Renal pelvis (tissue), 12 donors: ENCODE measurements at places on chromosomes 4 and X. TPM values are rescaled to one million over a fixed set of nuclear protein-coding genes. Genes with fewer than 3 reads are reported as not detected.

The CFI gene
- polyA plus RNA-seq: 75.2 TPM

The CLNK gene
- polyA plus RNA-seq: 1.4 TPM

The NWD2 gene
- 0.20 TPM for polyA plus RNA-seq

The SRPX2 gene
- polyA plus RNA-seq: 11.8 TPM

The FGF16 gene
- not detected for polyA plus RNA-seq

- DNase-seq: no peak
These were observed 293.3 kb downstream of the ADGRL3 start for GRCh38 chr4:61493470-61493869.

- DNase-seq: no peak
These were observed 278.3 kb downstream of the INPP4B start for GRCh38 chr4:142567620-142568451.

DNA sequence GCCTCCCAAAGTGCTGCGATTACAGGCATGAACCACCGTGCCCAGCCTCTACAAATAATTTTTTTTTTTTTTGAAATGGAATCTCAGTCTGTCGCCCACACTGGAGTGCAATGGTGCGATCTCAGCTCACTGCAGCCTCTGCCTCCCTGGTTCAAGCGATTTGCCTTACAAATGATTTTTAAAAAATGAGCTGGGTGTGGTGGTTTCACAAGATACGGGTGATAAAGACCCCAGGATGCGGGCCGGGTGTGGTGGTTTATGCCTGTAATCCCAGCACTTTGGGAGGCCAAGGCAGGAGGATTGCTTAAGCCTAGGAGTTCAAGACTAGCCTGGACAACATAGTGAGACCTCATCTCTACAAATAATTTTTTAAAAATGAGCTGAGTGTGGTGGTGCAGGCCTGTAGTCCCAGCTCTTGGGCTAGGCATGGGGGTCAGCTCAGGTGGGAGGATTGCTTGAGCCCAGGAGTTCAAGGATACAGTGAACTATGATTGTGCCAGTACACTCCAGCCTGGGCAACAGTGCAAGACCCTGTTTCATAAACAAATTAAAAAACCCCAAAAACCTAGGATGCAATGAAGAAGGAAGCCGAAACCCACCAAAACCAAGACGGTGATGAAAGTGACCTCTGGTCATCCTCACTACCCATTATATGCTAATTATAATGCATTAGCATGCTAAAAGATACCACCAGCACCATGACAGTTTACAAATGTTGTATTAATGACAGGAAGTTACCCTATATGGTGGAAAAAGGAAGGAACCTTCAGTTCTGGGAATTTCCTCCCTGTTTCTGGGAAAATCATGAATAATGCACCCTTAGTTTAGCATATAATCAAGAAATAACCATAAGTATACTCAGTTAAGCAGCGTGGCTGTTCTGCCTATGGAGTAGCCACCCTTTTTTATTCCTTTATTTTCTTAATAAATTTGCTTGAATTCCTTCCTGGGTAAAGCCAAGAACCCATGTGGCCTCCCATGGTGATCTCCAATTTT is 27.7 kb downstream of the PDGFRA start:
- no peak for DNase-seq

GRCh38 chrX:119729408-119730201 is 28.8 kb upstream of the SOWAHD start:
- DNase-seq: no peak

DNA sequence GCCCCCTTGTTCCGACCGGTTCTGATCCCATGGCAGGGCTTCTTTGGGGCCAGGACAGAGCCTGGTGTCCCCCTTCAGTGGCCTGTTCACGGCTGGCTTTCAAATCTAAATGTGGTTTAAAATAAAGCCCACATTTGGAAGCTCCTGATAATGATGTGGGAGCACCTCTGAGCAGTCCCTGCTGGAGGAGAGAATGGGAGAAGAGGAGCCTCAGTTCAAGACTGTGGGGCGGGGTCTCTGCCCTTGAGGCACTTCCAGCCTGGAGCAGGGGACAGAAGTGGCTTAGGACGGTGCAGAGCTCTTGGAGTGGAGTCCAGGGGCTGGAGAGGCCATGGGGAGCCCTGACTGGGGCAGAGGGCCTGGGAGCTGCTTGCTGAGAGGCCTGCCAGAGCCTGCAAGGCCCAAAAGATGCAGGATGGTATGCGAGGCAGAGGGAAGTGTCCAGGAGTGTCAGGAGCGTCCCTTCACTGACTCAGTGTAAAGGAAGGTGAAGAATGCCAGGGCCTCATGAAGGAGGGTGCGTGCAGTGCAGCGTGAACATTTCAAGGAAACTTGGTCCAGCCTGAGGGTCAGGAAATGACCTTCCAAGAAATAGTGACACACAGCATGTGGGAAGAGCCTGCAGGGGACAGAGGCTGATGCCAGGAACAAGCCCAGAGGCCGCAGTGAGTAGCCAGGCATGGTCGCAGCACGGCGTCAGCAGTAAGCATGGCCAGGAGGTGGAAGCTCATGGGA is 21.1 kb upstream of the TADA2B start:
- DNase-seq: no peak

DNA sequence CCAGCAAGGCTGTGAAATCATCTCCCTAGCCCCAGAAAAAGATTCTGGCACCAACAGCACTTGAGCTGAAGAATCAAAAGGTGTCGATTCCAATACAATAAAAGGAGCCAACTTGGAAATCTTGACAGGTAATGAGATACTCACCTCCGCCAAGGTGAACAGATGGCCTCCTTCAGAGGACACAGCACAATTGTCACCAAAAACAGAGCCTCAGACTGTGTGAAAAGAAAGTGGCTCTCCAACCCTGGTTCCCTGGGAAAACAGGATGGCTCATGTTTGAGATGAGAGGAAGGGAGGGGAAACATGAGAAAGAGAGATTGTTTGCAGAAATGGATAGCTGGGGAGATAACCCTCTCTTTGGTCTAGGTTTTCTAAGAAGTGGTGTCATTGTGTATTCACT is 168.9 kb downstream of the HS3ST1 start:
- DNase-seq: no peak

- DNase-seq: no peak
These were observed 72.0 kb downstream of the PRPS1 start for GRCh38 chrX:107700317-107700774.

DNA sequence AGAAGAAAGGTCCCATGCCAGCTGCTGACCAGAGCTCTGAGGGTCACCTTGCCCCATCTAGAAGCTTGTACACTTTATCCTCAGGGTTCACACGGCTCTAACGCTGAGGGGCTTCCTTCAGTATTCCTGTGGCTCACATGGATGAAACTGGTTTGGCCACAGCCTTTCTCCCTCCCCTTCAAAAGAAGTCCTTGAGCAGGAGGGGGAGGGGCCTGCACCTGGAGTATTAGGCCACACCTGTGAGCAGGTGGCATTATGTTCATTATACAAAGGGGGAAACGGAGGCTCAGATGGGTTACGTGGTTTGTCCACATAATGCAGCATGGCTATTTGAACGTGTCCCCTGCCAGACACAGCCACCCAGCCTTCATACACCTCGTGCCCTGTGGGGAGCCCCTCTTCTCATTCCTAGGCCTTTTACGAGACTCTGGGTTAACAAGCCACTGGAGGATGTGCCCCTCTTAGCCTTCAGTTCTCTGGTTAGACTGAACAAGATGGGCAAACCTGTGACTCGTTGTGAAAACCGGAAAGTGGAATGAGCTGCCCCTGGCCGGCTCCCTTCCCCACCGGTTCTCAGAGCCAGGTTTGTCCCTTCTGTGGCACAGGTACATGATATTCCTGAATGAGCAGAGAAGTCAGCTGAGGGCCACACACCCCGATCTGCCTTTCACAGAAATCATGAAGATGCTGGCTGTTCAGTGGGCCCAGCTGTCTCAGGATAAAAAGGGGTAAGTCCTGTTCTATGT is 27.2 kb upstream of the JAKMIP1 start:
- DNase-seq: no peak

DNA sequence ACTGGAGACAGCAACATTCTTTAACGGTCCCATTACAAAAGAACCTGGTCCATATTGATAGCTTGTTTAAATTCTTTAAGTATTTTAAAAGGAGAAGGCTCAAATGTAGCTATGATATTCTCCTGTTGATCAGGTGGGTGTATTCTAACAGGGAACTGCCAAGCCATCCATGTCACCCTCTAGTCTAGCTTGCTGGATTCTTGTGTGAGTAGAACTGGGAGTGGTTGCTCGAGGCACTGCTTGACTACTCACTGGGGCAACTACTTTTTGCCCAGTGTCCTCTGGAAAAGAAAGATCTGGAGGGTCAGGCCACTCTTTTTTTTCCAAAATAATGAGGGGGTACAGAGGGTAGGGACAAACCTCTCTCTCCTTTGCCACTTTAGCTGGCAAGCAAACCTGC is 155.1 kb downstream of the ZNF518B start:
- no peak for DNase-seq

- no peak for DNase-seq
These were observed 13.2 kb downstream of the DDX3X start for GRCh38 chrX:41347186-41347585.

- no peak for DNase-seq
These were observed 1629.2 kb upstream of the ADGRL3 start for GRCh38 chr4:59570860-59571476.

DNA sequence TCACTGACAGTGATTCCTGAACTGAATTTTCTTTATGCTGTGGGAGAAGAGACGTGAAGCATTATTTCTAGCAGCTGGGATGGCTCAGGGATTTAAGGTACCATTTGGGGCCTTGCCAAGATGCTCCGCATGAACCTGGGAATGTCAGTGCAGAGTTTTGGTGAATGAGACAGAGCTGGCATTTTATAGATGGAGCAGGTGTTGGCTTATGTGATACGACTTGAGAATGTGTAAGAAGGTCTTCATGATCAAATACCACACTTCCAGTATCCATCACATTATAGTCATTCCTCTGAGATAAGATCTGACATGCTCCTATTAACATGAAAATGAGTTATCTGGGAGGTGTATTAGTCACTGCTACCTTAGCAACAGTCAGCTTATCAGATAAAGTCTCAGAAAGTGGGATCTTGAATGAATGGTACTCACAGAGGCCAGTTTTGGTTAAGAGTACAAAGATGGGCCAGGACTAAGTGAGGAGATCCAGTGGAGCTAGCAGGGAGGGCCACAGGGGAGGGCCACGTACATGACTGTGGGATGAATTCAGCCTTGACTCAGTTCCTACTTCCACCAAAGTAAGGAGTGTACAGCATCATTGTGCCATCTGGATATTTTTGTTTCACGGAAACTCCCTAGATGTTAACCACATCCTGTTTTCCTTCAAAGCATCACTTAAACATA is 116.7 kb downstream of the SPCS3 start:
- no peak for DNase-seq

DNA sequence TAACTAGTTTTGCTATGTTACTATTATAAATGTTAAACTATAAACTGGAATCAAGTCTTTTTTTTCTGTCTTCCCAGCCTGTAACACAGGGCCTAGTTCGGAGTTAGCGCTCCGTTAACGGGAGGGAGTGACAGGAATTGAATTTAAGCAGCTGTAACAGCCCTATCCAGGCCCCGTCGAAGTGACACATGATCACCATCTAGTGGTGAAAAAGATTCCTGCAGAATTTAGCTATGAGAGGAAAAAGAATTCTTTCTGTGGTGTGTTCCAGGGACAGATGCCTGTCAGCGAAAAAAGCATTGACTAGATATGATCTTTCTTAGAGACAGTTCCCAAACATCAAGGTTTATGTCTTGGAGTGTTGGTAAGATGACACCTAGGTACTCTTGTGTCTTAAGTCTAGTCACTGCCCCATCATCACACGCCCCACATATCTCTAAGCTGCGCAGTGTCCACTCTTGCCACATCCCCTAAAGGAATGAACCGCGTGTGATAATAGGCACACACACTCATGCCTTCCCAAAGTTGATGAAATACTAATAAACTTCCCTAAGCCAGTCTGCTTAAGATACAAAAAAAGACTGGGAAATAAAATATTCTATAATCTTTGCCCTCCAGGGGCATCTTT is 2.1 kb downstream of the GAB3 start:
- DNase-seq: no peak

GRCh38 chrX:117989512-117989911 is 127.1 kb downstream of the KLHL13 start:
- no peak for DNase-seq

DNA sequence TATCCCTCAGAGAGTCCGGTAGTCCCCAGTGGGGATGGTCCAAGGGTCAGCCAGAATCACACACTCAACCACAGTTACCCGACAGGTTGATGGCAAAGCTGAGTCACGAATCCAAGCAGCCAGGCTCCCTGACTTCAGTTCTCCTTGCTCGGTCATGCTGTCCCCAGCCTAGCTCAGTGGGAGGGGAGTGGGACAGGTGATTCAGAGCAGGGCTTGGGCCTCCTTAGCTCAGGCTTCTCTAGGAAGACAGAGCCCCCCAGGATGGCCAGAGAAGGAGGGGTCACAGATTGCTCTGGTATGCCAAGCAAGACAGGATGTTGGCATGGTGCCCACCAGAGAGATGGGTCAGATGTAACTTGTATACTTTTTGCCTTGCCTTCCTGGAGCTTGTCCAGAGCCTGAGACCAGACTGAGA is 66.5 kb downstream of the EFNB1 start:
- no peak for DNase-seq

- no peak for DNase-seq
These were observed 118.4 kb downstream of the DDX53 start for GRCh38 chrX:23118163-23118562.

GRCh38 chr4:5463361-5463760 is 245.0 kb downstream of the EVC2 start:
- no peak for DNase-seq

GRCh38 chr4:171430495-171430894 is 382.7 kb upstream of the GALNTL6 start:
- DNase-seq: no peak

DNA sequence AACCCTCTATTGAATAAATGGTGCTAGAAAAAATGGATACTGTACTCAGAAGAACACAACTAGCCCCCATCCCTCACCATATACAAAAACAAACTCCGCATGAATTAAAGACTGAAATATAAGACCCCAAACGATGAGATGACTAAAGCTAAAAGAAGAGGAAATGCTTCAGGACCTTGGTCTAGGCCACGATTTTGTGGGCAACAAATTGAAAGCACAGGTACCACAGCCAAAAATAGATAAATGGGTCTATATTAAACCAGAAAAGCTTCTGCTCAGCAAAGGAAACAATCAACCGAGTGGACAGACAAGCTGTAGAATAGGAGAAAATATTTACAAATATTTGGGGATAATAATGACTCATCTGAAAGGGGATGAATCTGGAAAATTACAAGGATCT is 86.4 kb upstream of the DHRSX start:
- no peak for DNase-seq

GRCh38 chr4:189071241-189071640 is 869.4 kb upstream of the FRG1 start:
- DNase-seq: no peak

- DNase-seq: no peak
These were observed 940 bp upstream of the DCTD start for GRCh38 chr4:182918044-182918607.

DNA sequence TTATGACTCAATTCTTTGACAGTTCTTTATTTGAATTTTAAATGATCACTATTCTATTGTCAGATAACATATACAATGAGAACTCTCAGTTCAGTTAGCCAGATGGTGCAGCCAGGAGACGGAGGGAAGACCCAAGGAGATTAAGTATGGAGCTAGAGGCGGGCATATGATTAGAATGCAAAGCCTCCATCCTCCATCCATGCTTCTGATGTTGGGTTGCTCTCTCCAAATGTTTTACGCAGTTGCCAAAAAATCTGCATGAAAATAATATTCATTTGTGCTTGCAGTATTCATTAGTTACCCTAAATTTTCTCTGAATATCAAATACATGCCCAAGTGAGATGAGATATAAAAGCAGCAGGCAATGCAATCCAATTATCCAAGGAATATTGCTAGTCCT is 874.8 kb downstream of the C4orf33 start:
- DNase-seq: no peak

- no peak for DNase-seq
These were observed 17.4 kb downstream of the GALNT7 start for GRCh38 chr4:173185847-173186510.

- no peak for DNase-seq
These were observed 32.2 kb downstream of the SMS start for GRCh38 chrX:21972721-21973120.
